T-cell (primary cell): ENCODE measurements at places on chromosomes 1 and 21.

DNA sequence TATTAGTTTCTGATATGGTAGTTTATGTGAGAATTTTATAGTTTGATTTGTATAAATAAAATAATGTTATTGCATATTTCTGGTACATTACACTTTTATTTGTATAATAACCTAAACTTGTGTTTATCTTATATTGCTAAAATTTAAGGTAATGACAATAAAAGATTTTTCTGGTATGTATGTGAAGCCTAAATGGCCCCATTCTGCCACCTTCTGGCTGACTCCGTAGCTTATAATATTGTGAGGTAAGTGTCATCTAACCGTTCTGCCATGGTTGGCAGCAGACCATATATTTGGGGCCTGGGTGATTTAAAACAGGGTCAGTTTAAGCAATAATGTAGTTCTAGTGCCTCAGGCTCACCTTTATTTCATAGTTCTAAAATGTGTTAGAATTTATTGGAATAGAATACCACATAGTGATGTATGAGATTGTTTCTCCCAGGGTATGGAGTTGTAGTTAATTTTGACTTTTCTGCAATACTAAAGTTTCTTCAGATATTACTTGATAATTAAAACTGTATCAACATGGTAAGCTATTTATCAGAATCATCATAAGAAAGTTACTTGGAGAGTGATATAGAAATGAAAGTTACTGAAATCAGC is 21.2 kb upstream of the PRKACB start:
- no peaks in the 10 kb centered on the region for H3K27me3 ChIP-seq
- no peak overlapping the region for H3K4me3 ChIP-seq
- H3K27ac ChIP-seq: no peak overlapping the region
- peak; percentile 5 for DNase-seq
- no peaks in the 10 kb centered on the region for H3K36me3 ChIP-seq

DNA sequence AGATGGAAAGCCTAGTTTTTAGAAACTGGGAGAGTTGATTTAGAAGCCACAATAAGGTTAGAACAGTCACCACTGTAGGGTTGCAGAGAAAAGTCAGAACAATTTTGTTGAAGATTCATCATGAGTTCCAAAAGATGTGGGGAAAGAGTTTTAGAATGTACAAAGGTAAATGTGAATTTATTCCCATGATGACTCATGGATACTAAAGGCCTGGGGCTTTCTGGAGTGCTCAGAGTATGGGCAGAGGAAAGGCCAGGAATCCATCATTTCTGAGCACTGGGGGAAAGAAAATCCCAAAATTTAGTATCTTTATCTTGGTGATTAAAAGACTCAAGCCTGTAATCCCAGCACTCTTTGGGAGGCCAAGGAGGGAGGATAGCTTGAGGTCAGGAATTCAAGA is 17.8 kb downstream of the YBX1 start:
- H3K4me3 ChIP-seq: no peak overlapping the region
- DNase-seq: no peak
- H3K27ac ChIP-seq: no peak overlapping the region
- H3K27me3 ChIP-seq: no peaks in the 10 kb centered on the region
- H3K36me3 ChIP-seq: peaks cover 9% of the 10 kb centered on the region

DNA sequence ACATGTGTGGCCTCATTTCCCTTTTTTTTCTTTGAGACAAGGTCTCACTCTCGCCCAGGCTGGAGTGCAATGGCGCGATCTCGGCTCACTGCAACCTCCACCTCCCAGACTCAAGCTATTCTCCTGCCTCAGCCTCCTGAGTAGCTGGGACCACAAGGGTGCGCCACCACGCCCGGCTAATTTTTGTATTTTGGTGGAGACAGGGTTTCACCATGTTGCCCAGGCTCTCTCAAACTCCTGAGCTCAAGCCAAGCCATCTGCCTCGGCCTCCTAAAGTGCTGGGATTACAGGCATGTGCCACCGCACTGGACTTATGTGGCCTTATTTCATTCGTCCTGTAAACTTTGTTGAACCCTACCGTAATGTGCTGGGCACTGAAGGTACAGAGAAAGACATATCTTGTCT is 569 bp upstream of the WARS2 start:
- no peaks in the 10 kb centered on the region for H3K36me3 ChIP-seq
- peaks cover 16% of the 10 kb centered on the region for H3K4me1 ChIP-seq
- DNase-seq: peak; percentile 20
- H3K27ac ChIP-seq: peak overlapping the region; percentile 98
- peak overlapping the region; percentile 78 for H3K4me3 ChIP-seq

GRCh38 chr1:44650159-44650831 is 24.0 kb downstream of the TMEM53 start:
- no peak overlapping the region for H3K27ac ChIP-seq
- H3K4me3 ChIP-seq: no peak overlapping the region
- DNase-seq: no peak
- H3K4me1 ChIP-seq: peaks cover 8% of the 10 kb centered on the region

- DNase-seq: no peak
- H3K27ac ChIP-seq: no peak overlapping the region
- H3K4me1 ChIP-seq: no peaks in the 10 kb centered on the region
- H3K27me3 ChIP-seq: peaks cover 3% of the 10 kb centered on the region
- H3K4me3 ChIP-seq: no peak overlapping the region
- H3K36me3 ChIP-seq: peaks cover 25% of the 10 kb centered on the region
Measured at GRCh38 chr1:228339766-228340685, 66.6 kb downstream of the TRIM11 start.

DNA sequence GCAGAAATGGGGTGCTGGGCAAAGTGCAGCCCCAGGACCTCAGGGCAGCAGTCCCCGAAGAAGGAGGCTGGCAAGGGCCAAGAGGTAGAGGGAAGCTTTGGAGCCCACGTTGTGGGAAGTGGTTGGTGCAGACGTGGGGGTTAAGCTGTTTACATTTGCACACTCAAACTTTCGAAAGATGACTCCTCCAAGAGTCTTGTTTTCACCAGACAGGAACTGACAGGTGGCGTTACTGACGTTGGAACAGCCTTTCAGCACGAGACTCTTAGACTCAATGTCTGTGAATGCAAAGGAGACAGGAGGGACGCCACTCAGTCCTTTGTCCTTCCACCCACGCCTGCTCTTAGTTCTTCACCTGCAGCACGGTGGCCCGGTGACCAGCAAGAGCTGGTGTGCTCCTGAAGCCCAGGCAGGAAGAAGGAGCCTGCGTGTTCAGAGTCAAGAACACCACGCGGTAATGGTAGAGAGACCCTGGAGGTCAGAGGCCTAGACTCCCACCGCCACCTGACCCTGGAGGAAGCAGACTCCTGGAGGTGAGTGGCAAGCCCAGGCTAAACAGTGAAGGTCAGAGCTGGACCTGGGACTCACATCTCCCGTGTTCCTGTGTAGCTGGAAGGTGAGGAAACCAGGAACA is 15.9 kb downstream of the LYPD8 start:
- H3K36me3 ChIP-seq: no peaks in the 10 kb centered on the region
- H3K27ac ChIP-seq: no peak overlapping the region
- H3K4me1 ChIP-seq: no peaks in the 10 kb centered on the region
- H3K27me3 ChIP-seq: no peaks in the 10 kb centered on the region
- no peak overlapping the region for H3K4me3 ChIP-seq
- DNase-seq: no peak

- H3K36me3 ChIP-seq: no peaks in the 10 kb centered on the region
- H3K27me3 ChIP-seq: no peaks in the 10 kb centered on the region
Measured at GRCh38 chr1:9651565-9652378, at the start of gene PIK3CD. PIK3CD (plus strand) TSS chr1:9651731; CDS start chr1:9710456, 58,725 bp downstream.

DNA sequence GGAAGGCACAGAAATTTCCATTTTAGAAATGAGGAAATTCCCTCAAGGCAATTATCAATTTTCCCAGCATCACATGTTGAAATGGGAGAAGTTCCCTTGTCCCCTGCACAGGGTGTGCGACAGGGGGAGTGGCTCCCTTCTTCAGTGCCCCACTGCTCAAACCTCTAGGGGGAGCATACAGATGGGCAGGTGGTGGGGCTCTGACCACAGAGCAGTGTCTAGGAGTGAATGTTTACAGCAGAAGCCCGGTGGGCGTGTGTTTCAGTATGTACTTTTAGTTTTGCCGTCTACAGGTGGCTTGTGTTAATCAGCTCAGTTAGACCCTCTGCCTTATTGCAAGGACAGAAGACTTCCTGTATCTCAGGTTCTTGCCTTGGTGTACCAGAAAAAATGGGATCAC is 493.7 kb upstream of the PLXNA2 start:
- no peak for DNase-seq
- H3K27me3 ChIP-seq: no peaks in the 10 kb centered on the region
- H3K27ac ChIP-seq: no peak overlapping the region
- no peaks in the 10 kb centered on the region for H3K36me3 ChIP-seq
- H3K4me1 ChIP-seq: no peaks in the 10 kb centered on the region

- H3K4me3 ChIP-seq: no peak overlapping the region
- H3K4me1 ChIP-seq: no peaks in the 10 kb centered on the region
- no peak overlapping the region for H3K27ac ChIP-seq
- H3K36me3 ChIP-seq: no peaks in the 10 kb centered on the region
- H3K27me3 ChIP-seq: peaks cover 21% of the 10 kb centered on the region
- no peak for DNase-seq
Measured at GRCh38 chr1:7218210-7218832, 433.1 kb downstream of the CAMTA1 start.

DNA sequence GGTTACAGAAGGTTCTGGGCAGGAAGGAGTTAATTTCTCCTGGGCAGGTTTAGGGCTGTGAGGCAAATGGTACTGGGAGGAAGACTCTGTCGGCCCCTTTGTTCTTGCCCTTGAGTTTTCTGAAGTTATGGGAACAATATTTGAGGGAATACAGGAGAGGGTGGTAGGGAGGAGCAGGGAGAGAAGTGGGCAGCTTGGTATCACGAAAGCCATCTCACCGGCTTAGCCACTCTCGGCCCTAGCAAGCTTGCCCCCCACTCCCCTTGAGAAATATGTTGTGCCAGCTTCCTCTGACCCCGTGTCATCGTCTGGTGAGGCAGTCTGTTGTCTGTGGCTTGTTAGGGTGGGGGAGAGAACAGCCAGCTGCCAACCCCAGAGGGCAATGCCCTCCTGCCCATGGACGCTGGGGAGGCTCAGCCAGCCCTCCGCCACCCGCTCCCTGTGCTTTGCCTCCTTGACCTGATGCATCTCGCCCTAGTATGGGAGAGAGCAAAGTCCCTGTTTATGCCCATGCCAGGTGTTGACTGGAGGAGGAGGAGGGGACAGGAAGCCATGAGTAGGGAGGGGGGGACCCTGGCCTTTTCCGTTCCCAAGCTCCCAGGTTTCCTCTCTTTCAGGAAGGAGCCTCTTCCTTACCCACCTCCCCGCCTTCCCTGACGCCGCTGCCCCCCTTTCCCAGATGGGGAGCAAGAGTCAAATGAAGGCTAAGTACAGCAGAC is 1.2 kb downstream of the EFNA1 start:
- H3K27ac ChIP-seq: peak overlapping the region; percentile 29
- H3K36me3 ChIP-seq: no peaks in the 10 kb centered on the region
- DNase-seq: no peak
- H3K4me3 ChIP-seq: peak overlapping the region; percentile 62
- H3K27me3 ChIP-seq: no peaks in the 10 kb centered on the region
